ENCODE measurements at places on chromosomes 7 and 10. TPM values are rescaled to one million over a fixed set of nuclear protein-coding genes. Genes with fewer than 3 reads are reported as not detected.

DNA sequence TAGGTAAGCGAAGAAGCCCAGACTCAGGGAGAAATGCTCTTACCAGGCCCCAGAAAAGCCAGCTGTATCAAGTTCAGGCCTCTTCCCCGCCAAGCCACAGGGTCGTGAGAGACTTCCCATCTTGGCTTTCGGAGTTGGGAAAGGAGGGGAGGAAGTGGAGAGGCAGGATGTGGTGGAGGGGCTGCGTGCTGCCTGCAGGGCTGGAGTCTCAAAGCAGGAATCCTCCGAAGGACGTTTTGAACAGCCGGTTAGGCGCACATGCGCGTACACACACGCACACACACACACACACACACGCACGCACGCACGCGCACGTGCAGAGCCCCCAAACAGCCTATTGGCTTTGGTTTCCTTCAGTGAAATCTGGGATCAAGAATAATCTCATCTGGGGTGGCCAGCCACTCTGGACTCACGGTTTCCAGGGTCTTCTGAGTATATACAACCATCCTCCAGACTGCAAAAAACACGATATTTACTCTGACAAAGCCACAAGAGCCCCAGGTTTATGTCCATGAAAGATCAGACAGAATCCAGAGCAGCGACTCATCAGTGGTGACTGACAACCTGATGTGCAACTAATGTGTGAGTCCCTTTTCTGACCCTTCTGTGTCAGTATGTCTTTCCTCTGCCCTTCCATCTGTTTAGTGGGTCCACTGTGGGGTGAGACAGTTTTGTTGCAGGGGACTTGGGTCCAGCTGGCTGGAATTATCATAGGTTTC lies 115.0 kb upstream of the ZNF438 start:
- H3K27ac ChIP-seq: no peak overlapping the region
- peaks cover 11% of the 10 kb centered on the region for H3K4me1 ChIP-seq
- no peaks in the 10 kb centered on the region for H3K27me3 ChIP-seq
- no peaks in the 10 kb centered on the region for H3K36me3 ChIP-seq
- peak; percentile 33 for DNase-seq

ANXA8L1 gene
- total RNA-seq: 0.57 TPM

- no peak for DNase-seq
- no peaks in the 10 kb centered on the region for H3K4me1 ChIP-seq
- no peak overlapping the region for H3K27ac ChIP-seq
- no peak overlapping the region for H3K4me3 ChIP-seq
- H3K36me3 ChIP-seq: no peaks in the 10 kb centered on the region
Observed at GRCh38 chr10:60618861-60619260, 159.4 kb upstream of the CDK1 start.

DUSP5 gene
- total RNA-seq: 55.8 TPM

- H3K27me3 ChIP-seq: no peaks in the 10 kb centered on the region
- DNase-seq: no peak
- H3K27ac ChIP-seq: no peak overlapping the region
- H3K36me3 ChIP-seq: peaks cover 47% of the 10 kb centered on the region
- H3K4me3 ChIP-seq: no peak overlapping the region
- peaks cover 8% of the 10 kb centered on the region for H3K4me1 ChIP-seq
Observed at GRCh38 chr10:68446179-68446578, 25.6 kb downstream of the DNA2 start.

DNA sequence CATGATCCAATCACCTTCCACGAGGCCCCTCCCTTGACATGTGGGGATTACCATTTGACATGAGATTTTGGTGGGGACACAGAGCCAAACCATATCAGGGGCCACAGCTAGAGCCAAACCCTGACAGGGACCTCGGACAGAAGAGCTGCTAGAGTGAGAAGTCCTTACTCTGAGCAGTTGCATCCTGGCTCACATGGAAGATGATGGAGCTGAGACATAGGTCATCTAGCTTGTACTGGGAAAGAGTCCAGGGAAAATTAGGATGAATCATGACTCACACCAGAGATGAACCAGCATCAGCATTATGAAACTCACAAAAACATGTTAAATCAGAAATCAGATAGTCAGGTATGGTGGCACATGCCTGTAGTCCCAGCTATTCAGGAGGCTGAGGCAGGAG lies 12.8 kb upstream of the FMC1 start:
- H3K4me3 ChIP-seq: no peak overlapping the region
- no peak for DNase-seq
- no peak overlapping the region for H3K27ac ChIP-seq
- no peaks in the 10 kb centered on the region for H3K4me1 ChIP-seq

DNA sequence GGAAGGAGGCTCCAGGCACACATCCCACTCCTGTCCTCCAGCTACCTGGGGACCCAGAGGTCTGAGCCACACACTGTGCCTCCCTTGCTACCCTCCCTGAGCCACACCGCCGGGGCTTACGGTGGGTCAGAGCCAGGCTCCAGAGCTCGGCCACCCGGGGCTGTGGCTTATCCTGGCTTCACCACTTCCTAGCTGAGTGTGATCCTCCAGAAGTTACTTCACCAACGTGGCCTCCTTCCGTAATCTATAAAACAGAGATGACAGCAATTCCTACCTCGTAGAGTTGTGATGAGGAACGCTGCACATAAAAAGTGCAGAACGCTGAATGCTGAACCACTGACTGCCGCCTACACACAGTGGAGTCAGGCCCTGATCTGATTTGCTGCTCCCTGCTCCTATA lies 285.0 kb downstream of the PRPF18 start:
- H3K4me3 ChIP-seq: no peak overlapping the region
- H3K27me3 ChIP-seq: peaks cover 12% of the 10 kb centered on the region
- H3K36me3 ChIP-seq: no peaks in the 10 kb centered on the region
- no peak for DNase-seq
